Activated CD4-positive, alpha-beta T cell treated with anti-CD3 and anti-CD28 coated beads, Interleukin-10, Interleukin-2, amounts not matched to agents 100 ng/mL and 50 ng/mL, durations not matched to agents 16 hours and 8 hours (primary cell): ENCODE measurements at places on chromosomes 5 and 9.

DNA sequence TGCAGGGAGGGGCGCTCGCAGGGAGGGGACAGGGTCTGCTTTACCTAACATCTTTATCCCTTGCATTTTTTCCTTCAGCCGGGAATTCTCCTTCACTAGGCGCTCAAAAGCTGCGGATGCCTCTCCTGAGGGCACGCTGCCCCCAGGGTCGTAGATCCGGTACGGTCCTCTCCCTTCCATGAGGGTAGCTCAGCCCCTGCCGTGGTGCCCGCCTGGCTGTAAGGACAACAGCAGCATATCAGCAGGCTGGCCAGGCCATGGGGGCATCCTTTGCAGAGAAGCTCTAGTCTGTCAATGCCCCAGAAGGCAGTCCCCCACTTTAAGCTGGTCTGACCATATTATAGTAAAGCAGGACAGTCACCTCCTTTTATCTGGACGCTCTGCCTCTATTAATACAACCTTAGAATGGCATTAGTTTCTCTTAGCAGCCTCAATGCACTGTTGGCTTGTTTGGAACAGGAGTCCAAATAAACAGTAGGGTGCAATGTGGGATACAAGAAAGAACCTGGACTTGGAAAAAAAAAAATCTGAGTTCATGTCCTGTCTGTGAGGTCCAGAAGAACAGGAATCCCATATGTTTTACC is 15.8 kb downstream of the TNIP1 start:
- DNase-seq, result no peak

DNA sequence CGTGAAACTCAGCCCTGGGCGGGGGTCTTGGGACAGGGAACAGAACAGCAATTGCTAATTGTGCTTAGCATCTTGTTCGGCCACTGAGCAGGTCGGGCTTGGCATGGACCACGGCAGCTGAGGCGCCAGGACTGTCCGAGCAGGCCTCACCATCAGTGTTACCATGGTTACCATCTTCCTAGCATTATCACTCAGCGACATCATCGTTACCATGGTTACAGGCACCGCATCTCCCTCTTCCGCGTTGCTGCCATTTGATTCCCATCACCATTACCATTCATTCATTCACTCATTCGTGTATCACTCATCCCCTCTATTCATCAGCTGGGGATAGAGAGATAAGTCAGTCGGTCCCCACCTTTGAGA is 81.0 kb upstream of the ZBTB43 start:
- no peak for DNase-seq

GRCh38 chr9:8241201-8241600 is 441.6 kb upstream of the DMAC1 start:
- no peak for DNase-seq

DNA sequence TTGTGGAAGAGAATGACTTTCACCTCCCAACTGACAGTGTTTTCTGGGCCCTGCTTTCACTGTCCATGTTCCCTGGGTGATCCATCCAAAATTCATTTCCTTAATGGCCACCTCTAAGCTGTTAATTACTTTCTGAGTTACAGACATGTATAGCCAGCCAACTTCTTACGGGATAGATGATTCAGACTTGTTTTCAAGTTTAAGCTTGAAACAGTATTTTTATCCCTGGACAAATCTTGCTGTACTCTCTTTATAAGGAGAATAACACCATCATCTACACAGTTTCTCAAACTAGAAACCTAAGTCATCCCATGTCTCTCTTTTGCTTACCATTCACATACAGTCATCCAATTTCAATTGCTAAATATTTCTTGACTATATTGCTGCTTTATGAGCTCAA is 6.9 kb downstream of the FAM174A start:
- DNase-seq, result no peak

DNA sequence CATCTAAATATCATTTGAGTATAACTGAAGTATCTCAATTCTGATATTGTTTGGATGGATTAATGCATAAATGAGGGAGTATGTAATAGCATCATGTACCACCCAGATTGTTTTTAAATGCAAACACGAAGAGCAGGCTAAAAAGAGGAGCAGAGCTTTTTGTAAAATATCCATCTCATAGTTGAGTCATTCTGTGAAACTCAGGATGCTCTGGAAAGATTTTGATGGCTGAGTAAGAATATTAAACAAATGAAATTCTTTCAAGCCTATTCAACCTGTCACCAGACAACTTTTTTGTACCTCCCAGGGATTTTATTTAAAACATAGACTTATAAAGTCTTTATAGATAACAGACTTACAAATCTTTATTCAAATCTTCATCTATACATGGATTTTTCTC is 625.9 kb downstream of the TLE4 start:
- no peak for DNase-seq

DNA sequence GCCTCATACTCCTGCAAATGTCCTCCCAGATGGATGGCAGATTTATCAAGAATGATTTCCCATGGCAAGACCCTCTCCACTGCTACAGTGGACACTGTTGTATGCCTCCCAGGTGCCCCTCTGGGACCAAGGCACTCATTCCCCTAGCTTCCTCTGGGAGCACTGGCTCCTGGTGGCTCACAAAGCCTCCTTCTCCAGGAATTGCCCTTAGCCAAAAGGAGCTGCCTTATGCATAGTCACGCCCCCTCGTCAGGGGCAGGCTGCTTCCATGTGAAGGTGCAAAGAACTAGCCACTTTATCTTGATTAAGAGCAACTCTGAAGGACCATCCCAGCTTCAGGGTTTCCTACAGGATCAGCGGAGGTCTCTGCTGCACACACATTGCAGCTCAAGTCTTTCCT is 358.1 kb downstream of the CDK5RAP2 start:
- no peak for DNase-seq
